PC-9 (cell line): ENCODE measurements at places on chromosomes 11 and 22. TPM values are rescaled to one million over a fixed set of nuclear protein-coding genes. Genes with fewer than 3 reads are reported as not detected.

The SLC37A4 gene
- 23.2 and 24.3 TPM in 2 replicates for total RNA-seq

The PRSS23 gene
- total RNA-seq: 221 and 235 TPM in 2 replicates

The CRYAB gene
- not detected in 2 replicates for total RNA-seq

GRCh38 chr22:44729391-44730021 is 22.9 kb upstream of the ARHGAP8 start:
- peak; percentile 18 for DNase-seq
- no peak overlapping the region for H3K27ac ChIP-seq
- no peak overlapping the region for H3K4me3 ChIP-seq
- no peaks in the 10 kb centered on the region for H3K36me3 ChIP-seq
- H3K27me3 ChIP-seq: no peaks in the 10 kb centered on the region

GRCh38 chr11:34633990-34634693 is 13.2 kb downstream of the EHF start:
- peaks cover 24% of the 10 kb centered on the region for H3K36me3 ChIP-seq
- H3K4me1 ChIP-seq: peaks cover 100% of the 10 kb centered on the region
- peak overlapping the region; percentile 91 for H3K27ac ChIP-seq

- peaks cover 29% of the 10 kb centered on the region for H3K4me1 ChIP-seq
- no peaks in the 10 kb centered on the region for H3K27me3 ChIP-seq
- no peak overlapping the region for H3K27ac ChIP-seq
- DNase-seq: no peak
- H3K4me3 ChIP-seq: no peak overlapping the region
Measured at GRCh38 chr22:40729284-40729683, 50.0 kb downstream of the MCHR1 start.

The BBOX1 gene
- not detected in 2 replicates for total RNA-seq

The RHOG gene
- 31.0 and 36.1 TPM in 2 replicates for total RNA-seq

The ADAMTS8 gene
- total RNA-seq: not detected in 2 replicates

The NOX4 gene
- not detected in 2 replicates for total RNA-seq

GRCh38 chr22:30396871-30397655 is at the start of gene SEC14L2:
TSS of gene SEC14L2 (plus strand) at chr22:30397018. CDS start at chr22:30397117, 99 bp downstream.
- H3K27ac ChIP-seq: no peak within 1 kb of the TSS
- H3K27me3 ChIP-seq: no peaks in the 10 kb centered on the region
- DNase-seq: peak; percentile 64

The TYR gene
- total RNA-seq: not detected in 2 replicates

The SMC1B gene
- 0.28 and 0.31 TPM in 2 replicates for total RNA-seq

- no peaks in the 10 kb centered on the region for H3K4me1 ChIP-seq
- H3K4me3 ChIP-seq: no peak overlapping the region
- no peaks in the 10 kb centered on the region for H3K27me3 ChIP-seq
- no peak for DNase-seq
- no peak overlapping the region for H3K27ac ChIP-seq
- H3K36me3 ChIP-seq: no peaks in the 10 kb centered on the region
Measured at GRCh38 chr11:38009932-38010331, 1411.9 kb upstream of the RAG2 start.

DNA sequence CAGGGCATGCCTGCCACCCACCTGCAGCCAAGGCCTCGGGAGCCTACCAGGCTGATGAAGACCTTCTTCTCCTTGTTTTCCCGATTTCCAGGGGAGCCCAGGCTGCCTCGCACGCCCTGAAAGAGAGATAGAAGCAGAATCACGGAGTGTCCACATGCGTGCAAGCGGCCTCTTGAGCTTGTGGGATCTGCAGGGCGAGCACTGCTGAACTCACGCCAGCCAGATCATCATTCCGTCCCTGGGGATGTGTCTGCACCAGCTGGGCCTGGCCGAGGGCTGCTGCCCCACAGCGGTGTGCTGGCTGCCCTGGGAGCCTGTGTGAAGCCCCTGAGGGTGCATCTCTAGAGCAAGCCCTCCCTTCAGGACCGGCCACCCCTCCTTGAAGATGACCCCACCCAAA is 17.9 kb downstream of the USH1C start:
- no peak overlapping the region for H3K4me3 ChIP-seq
- no peaks in the 10 kb centered on the region for H3K4me1 ChIP-seq
- DNase-seq: no peak
- no peak overlapping the region for H3K27ac ChIP-seq
- peaks cover 75% of the 10 kb centered on the region for H3K27me3 ChIP-seq

GRCh38 chr11:12449961-12450715 is 72.8 kb downstream of the PARVA start:
- peak overlapping the region; percentile 60 for H3K27ac ChIP-seq
- H3K4me1 ChIP-seq: peaks cover 17% of the 10 kb centered on the region
- H3K27me3 ChIP-seq: no peaks in the 10 kb centered on the region
- H3K36me3 ChIP-seq: no peaks in the 10 kb centered on the region
- DNase-seq: peak; percentile 3

DNA sequence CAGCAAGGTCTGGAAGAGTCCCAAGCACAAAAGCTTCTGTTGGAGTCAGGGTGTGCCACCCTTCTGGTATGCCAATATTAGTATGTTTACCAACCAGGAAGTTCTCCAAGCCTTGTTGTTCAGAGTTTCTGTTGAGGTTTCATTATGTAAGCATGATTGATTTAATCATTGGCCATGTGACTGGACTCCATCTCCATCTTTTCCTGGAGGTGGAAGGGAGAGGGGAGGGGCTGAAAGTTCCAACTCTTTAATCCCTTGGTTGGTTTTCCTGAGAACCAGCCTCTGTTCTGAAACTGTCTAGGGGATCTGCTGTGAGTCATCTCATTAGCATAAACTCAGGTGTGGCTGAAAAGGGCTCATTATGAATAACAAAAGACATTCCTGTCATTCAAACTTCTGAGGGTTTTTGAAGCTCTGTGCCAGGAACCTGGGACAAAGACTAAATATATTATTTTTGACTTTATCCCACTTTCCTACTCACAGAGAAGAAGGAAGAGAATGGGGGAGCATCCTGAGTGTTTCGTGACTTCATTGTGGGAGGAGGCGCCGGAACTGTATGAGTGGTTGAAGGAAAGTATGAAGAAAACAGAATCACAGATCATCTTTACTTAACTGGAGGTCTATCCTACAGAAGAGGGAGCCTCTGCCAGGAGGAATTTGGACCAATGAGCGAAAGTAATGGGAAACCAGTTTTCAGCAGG is 138.2 kb downstream of the NECTIN1 start:
- peak overlapping the region; percentile 83 for H3K27ac ChIP-seq
- no peaks in the 10 kb centered on the region for H3K27me3 ChIP-seq
- H3K4me3 ChIP-seq: no peak overlapping the region
- DNase-seq: peak; percentile 99
- no peaks in the 10 kb centered on the region for H3K36me3 ChIP-seq

DNA sequence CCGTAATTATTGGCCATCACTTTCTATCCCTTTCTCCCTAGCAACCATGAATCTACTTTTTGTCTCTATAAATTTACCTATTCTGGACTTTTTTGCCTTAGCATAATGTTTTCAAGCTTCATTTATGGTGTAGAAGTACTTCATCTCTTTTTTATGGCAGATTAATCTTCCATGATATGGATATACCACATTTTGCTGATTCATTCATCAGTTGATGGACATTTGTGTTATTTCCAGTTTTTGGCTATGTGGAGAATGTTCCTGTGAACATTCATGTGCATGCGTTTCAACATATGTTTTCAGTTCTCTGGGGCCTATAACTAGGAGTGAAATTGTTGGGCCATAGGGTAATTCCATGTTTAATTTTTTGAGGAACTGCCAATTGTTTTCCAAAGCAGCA is 12.8 kb downstream of the CAPN1 start:
- H3K4me3 ChIP-seq: no peak overlapping the region
- peaks cover 30% of the 10 kb centered on the region for H3K4me1 ChIP-seq
- H3K27me3 ChIP-seq: no peaks in the 10 kb centered on the region
- H3K27ac ChIP-seq: no peak overlapping the region
- peaks cover 63% of the 10 kb centered on the region for H3K36me3 ChIP-seq

DNA sequence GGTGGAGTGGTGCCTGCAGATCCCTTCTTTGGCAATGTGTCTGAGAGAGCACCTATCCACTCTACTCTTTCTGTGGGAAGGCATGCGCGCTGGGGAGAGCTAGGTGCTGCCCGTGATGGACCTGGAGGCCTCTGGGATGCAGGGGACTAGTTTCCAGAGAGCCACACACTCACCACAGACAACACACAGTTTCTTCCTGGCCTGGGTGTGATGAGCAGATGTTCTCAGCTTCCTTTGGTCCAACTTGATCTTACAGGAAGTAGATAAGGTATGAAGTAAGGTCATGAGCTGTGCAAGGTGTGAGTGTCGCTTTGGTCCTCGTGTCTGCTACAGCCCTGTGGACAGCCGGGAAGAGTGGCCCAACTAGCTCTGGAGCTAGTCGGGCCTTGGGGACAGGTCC is 27.3 kb upstream of the SUSD2 start:
- H3K36me3 ChIP-seq: no peaks in the 10 kb centered on the region
- H3K27me3 ChIP-seq: no peaks in the 10 kb centered on the region
- H3K27ac ChIP-seq: no peak overlapping the region
- H3K4me3 ChIP-seq: no peak overlapping the region
- peaks cover 14% of the 10 kb centered on the region for H3K4me1 ChIP-seq

The KRTAP5-10 gene
- not detected in 2 replicates for total RNA-seq

DNA sequence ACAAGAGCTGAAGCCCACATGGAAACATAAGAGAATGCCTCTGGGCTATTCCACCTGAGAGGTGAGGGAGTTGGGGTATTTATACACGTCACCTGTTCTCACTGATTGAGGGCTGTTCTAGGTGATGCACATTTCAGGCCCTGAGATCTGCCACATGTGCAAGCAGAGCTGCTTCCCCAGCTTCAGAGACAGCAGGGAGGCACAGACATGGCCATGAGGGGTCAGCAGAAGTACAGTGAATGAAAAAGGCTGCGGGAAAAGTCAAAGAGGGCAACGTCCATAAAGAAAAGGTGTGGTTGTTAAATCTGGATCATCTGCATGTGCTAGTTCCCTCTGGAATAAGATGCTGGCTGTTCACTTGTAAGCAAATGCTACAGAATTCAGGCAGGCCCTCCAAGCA is 75.4 kb downstream of the GAB4 start:
- no peak for DNase-seq
- H3K36me3 ChIP-seq: no peaks in the 10 kb centered on the region
- no peaks in the 10 kb centered on the region; the same call in 1 of the 2 replicates for H3K27me3 ChIP-seq
- no peaks in the 10 kb centered on the region for H3K4me1 ChIP-seq
- H3K27ac ChIP-seq: no peak overlapping the region

- no peak overlapping the region for H3K4me3 ChIP-seq
- no peak overlapping the region for H3K27ac ChIP-seq
- H3K4me1 ChIP-seq: no peaks in the 10 kb centered on the region
- H3K27me3 ChIP-seq: no peaks in the 10 kb centered on the region
- no peaks in the 10 kb centered on the region for H3K36me3 ChIP-seq
- DNase-seq: no peak
Measured at GRCh38 chr11:37657645-37658044, 1059.6 kb upstream of the RAG2 start.

The HMBS gene
- total RNA-seq: 49.3 and 54.9 TPM in 2 replicates

The SCUBE2 gene
- total RNA-seq: not detected in 2 replicates

- H3K27me3 ChIP-seq: no peaks in the 10 kb centered on the region
- H3K4me3 ChIP-seq: no peak overlapping the region
- H3K36me3 ChIP-seq: no peaks in the 10 kb centered on the region
- H3K27ac ChIP-seq: peak overlapping the region; percentile 98
- DNase-seq: peak; percentile 31
Measured at GRCh38 chr11:69689484-69690319, 14.1 kb downstream of the FGF19 start.

- DNase-seq: no peak
- H3K4me1 ChIP-seq: no peaks in the 10 kb centered on the region
- H3K27me3 ChIP-seq: peaks cover 90% of the 10 kb centered on the region
- no peak overlapping the region for H3K27ac ChIP-seq
Measured at GRCh38 chr22:48939441-48940265, 888.0 kb downstream of the BRD1 start.

DNA sequence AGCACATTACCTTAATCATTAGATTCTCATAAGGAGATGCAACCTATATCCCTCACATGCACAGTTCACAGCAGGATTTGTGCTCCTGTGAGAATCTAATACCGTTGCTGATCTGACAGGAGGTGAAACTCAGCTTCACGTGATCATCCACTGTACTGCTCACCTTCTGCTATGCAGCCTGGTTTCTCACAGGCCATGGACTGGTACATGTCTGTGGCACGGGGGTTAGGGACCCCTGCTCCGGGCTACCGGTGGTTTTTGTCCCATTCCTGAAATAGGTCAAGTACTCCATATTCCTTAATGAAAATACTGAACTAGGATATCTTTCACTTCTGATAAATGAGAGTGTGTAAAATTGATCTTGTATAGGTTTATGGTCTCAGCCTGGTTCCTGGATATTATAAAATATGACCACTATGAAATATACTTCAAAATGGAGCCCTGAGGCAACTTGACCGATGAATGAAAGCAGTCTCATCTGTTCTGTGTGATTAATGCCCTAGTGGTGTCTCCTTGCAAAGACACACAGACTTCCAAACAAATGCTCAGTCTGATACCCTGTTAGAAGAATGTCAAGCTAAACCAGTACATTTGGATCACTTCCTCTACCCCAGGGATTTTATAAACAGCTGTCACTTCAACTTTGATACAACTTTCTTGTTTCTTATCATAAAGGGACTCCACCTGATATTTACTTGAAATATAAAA is 492.9 kb upstream of the ANO3 start:
- no peaks in the 10 kb centered on the region for H3K36me3 ChIP-seq
- DNase-seq: no peak
- H3K27me3 ChIP-seq: no peaks in the 10 kb centered on the region
- no peaks in the 10 kb centered on the region for H3K4me1 ChIP-seq
- H3K4me3 ChIP-seq: no peak overlapping the region

The CD6 gene
- total RNA-seq: 0.74 and 3.3 TPM in 2 replicates

DNA sequence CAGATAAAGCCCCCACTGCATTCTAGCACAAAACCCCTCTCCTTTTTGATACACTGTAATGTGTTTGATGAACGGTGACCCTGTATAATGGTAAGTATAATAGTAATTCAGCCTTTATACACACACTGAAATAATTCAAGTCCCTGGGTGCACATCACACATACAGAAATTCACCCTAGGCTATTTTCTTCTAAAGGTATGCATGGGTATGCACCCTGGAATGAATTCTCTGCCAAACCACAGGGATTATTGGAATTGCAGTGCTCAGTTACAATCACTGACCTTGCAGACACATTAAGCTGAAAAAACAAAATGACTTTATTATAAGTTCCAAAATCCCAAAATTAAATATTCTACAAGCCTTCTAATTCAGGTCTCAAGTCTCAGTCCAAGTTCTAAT is 245.9 kb upstream of the FAT3 start:
- H3K4me3 ChIP-seq: no peak overlapping the region
- H3K27me3 ChIP-seq: no peaks in the 10 kb centered on the region
- H3K36me3 ChIP-seq: no peaks in the 10 kb centered on the region
- DNase-seq: peak; percentile 76
- H3K27ac ChIP-seq: no peak overlapping the region

DNA sequence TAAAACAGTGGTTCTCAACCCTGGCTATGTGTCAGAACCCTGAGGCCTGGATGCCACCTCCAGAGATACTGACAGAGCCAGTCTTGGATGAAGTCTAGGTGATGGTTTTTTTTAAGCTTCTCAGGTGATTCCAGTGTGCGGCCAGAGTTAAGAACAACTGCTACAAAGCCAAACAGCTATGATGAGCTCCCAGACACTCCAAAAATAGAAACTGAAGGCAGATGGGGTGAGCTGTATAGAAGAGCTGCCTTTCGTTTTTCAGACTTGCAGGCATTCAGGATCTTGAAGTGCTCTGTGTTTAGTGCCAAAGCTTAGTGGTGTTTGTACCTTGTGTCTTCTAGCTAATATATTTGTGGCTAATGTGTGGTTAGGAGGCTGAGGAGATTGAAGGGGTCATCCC is 14.2 kb downstream of the SCUBE2 start:
- H3K36me3 ChIP-seq: no peaks in the 10 kb centered on the region
- H3K4me1 ChIP-seq: peaks cover 6% of the 10 kb centered on the region
- no peak overlapping the region for H3K4me3 ChIP-seq
- no peaks in the 10 kb centered on the region for H3K27me3 ChIP-seq
- DNase-seq: no peak
- H3K27ac ChIP-seq: no peak overlapping the region

GRCh38 chr11:126790550-126791081 is 210.0 kb downstream of the KIRREL3 start:
- H3K27me3 ChIP-seq: peaks cover 9% of the 10 kb centered on the region; the same call in 1 of the 2 replicates
- H3K27ac ChIP-seq: no peak overlapping the region
- no peak for DNase-seq
- H3K4me3 ChIP-seq: no peak overlapping the region
- no peaks in the 10 kb centered on the region for H3K36me3 ChIP-seq
- H3K4me1 ChIP-seq: no peaks in the 10 kb centered on the region
